ENCODE measurements at places on chromosomes 13 and 19. TPM values are rescaled to one million over a fixed set of nuclear protein-coding genes. Genes with fewer than 3 reads are reported as not detected.
A peak's percentile ranks its signal among the peaks of the same experiment; 100 is the strongest.

- no peaks in the 10 kb centered on the region for H3K27me3 ChIP-seq
- H3K36me3 ChIP-seq = peaks cover 24% of the 10 kb centered on the region
- peaks cover 21% of the 10 kb centered on the region for H3K4me1 ChIP-seq
- no peak overlapping the region for H3K27ac ChIP-seq
- no peak for DNase-seq
Measured at GRCh38 chr13:75801388-75801945, 165.3 kb downstream of the LMO7 start.

- DNase-seq = no peak
- peaks cover 2% of the 10 kb centered on the region for H3K27me3 ChIP-seq
- no peak overlapping the region for H3K27ac ChIP-seq
Measured at GRCh38 chr13:48775804-48776203, 122.1 kb downstream of the CYSLTR2 start.

DNA sequence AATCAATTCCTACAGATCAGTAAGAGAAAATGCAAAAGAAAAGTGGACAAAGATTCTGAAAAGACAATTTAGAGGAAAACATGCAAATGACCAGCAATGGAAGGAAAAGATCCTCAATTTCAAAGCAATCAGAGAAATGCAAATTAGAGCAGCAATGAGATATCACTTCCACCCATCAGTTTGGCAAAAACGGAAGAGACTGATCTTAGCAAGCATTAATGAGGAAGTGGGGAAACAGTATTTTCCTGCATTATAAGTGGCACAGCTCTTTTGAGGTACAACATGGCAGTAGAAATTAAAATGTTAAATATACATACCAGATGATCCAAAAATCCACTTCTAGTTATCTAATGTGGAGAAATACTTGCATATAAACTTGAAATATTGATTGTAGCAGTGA lies 69.1 kb upstream of the SLC7A1 start:
- no peaks in the 10 kb centered on the region for H3K36me3 ChIP-seq
- H3K27ac ChIP-seq = no peak overlapping the region
- H3K4me3 ChIP-seq = no peak overlapping the region
- no peak for DNase-seq
- H3K27me3 ChIP-seq = no peaks in the 10 kb centered on the region

- H3K27ac ChIP-seq = no peak overlapping the region
- H3K27me3 ChIP-seq = no peaks in the 10 kb centered on the region
- H3K36me3 ChIP-seq = no peaks in the 10 kb centered on the region
- DNase-seq = no peak
- no peaks in the 10 kb centered on the region for H3K4me1 ChIP-seq
Measured at GRCh38 chr13:36509369-36509768, 77.1 kb downstream of the CCNA1 start.

DNA sequence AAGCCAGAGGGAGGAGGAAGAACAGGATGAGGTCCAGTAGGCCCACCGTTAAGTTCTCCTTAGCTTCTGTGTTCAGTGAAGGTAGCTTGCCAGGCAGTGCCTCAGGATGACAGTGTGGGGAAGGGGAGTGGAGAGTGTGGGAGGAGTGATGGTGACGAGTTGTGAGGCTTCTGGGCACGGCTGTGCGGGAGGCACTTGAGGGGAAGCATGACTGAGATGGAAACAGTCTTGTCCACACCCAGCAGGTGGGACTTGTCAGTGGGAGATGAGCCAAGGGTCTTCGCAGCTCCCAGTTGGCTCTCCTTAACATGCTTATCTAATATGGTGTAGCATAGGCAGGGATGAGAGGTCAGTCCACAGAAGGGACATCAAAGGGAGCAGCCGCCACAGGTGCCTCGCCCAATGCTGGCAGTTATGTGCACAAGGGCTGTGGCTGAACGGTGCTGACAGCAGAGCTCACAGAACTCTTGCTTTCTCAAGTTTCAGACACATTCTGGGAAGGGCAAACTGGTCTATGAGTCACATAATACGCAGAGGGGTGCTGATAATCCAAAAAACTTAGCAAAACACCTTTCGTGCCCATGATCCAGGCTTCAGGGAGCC lies 47.5 kb downstream of the OXGR1 start:
- peaks cover 10% of the 10 kb centered on the region for H3K4me1 ChIP-seq
- H3K27ac ChIP-seq = no peak overlapping the region
- no peaks in the 10 kb centered on the region for H3K27me3 ChIP-seq
- DNase-seq = peak; percentile 53
- H3K36me3 ChIP-seq = no peaks in the 10 kb centered on the region
- H3K4me3 ChIP-seq = no peak overlapping the region

DNA sequence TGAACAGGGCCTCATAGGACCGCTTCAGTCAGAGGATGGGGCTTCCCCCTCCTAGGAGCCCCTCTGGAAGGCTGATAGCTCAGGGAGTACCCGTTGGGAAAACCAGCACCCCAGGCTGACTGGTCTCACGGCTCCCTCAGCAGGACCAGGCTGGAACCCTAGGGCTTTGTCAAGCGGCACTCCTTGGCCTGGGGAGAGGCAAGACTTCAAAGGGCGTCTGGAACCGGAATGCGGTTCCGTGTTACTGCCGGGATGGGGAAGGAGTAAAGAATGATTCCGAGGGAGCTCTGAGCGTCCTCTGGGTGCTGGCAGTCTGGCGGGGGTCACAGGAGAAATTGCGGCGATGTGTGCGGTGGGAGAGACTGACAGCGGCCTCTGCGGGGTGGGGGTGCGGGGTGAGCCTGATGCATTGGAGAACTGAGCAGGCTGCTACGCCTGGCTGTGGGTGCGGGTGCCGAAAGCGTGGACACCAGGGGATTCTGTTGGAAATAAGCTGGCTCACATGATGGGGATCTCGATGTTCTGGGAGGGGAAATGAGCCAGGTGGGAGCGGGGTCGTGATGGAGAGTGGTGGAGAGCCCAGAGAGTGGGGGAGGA lies 1.9 kb downstream of the COX6B2 start:
- no peak overlapping the region for H3K4me3 ChIP-seq
- H3K4me1 ChIP-seq = peaks cover 19% of the 10 kb centered on the region
- no peak overlapping the region for H3K27ac ChIP-seq
- H3K27me3 ChIP-seq = peaks cover 49% of the 10 kb centered on the region
- DNase-seq = no peak

- H3K27ac ChIP-seq = no peak overlapping the region
- no peak overlapping the region for H3K4me3 ChIP-seq
- peaks cover 31% of the 10 kb centered on the region for H3K27me3 ChIP-seq
- no peaks in the 10 kb centered on the region for H3K36me3 ChIP-seq
Measured at GRCh38 chr19:29524201-29524911, 1.4 kb upstream of the VSTM2B start.

- peak; percentile 59 for DNase-seq
- H3K4me3 ChIP-seq = no peak overlapping the region
- H3K36me3 ChIP-seq = peaks cover 20% of the 10 kb centered on the region
- peaks cover 86% of the 10 kb centered on the region for H3K4me1 ChIP-seq
Measured at GRCh38 chr19:54207983-54208783, 7.5 kb downstream of the RPS9 start.

- no peak overlapping the region for H3K27ac ChIP-seq
- H3K36me3 ChIP-seq = no peaks in the 10 kb centered on the region
- H3K4me1 ChIP-seq = no peaks in the 10 kb centered on the region
- H3K27me3 ChIP-seq = no peaks in the 10 kb centered on the region
- peak; percentile 3 for DNase-seq
Measured at GRCh38 chr13:93318534-93319254, 92.1 kb downstream of the GPC6 start.

DNA sequence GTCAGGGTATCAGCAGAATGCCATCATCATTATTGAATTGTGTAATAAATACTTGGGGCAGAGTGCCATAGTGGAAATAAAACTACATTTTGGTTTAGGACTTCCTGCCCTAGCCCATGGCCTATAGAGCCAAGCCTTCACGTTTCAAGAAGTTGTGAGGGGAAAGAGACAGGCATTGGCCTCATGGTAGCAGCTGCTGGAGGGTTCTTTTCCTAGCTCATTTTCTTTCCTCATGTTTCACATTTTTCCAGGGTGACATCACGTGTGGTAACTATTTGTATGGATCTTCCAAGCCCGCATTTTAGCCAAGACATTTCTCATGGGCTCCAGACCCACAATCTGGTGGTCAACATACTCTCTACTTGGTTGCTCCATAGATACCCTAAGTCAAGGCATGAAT lies 80.4 kb downstream of the LRCH1 start:
- H3K27me3 ChIP-seq = no peaks in the 10 kb centered on the region
- no peak overlapping the region for H3K27ac ChIP-seq
- peak; percentile 12 for DNase-seq
- H3K4me3 ChIP-seq = no peak overlapping the region

GRCh38 chr13:112602189-112602588 lies 14.2 kb upstream of the TUBGCP3 start:
- H3K27me3 ChIP-seq = peaks cover 35% of the 10 kb centered on the region
- no peak for DNase-seq

- peaks cover 4% of the 10 kb centered on the region for H3K36me3 ChIP-seq
- no peak overlapping the region for H3K4me3 ChIP-seq
- H3K4me1 ChIP-seq = peaks cover 27% of the 10 kb centered on the region
- DNase-seq = peak; percentile 63
Measured at GRCh38 chr19:45774765-45775164, 5.7 kb upstream of the SIX5 start.

GRCh38 chr13:50664951-50665350 lies 178.5 kb downstream of the DLEU7 start:
- no peaks in the 10 kb centered on the region for H3K36me3 ChIP-seq
- H3K4me1 ChIP-seq = no peaks in the 10 kb centered on the region
- no peak overlapping the region for H3K27ac ChIP-seq
- no peak for DNase-seq

DNA sequence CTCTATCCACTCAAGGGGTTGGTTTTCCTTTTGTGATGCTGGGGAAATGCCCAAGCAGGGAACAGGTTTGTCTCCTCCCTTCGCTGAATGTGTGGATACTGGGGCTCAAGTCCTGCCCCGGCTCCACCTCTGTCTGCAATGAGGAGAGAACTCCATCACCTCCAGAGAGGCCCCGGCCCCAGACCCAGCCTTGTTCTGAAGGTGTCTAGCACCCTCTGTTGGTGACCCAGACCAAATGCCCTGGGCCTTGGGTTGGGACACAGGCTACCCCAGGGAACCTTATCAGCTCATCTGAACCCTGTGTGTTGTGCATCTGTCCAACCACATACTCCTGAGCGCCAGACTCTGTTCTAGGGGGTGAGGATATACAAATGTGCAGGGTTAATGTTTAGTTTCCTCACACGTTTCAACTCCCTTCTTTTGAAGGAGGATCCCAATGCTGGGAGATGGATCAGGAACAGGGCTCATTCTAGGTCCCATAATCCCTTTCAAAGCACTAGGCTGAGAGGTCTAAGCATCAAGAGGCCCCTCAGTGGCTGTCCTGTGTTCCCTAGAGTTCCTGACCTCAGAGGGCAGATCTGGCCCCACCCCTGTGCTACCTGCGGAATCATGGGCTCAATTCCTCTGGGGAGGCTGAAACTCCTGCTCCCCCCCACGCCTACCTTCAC lies 112.5 kb upstream of the SLC7A1 start:
- H3K27me3 ChIP-seq = peaks cover 1% of the 10 kb centered on the region
- DNase-seq = peak; percentile 44
- H3K4me3 ChIP-seq = no peak overlapping the region
- no peaks in the 10 kb centered on the region for H3K4me1 ChIP-seq

GRCh38 chr13:40221131-40221459 lies 445.3 kb downstream of the FOXO1 start:
- DNase-seq = no peak
- no peak overlapping the region for H3K27ac ChIP-seq
- no peaks in the 10 kb centered on the region for H3K27me3 ChIP-seq

DNA sequence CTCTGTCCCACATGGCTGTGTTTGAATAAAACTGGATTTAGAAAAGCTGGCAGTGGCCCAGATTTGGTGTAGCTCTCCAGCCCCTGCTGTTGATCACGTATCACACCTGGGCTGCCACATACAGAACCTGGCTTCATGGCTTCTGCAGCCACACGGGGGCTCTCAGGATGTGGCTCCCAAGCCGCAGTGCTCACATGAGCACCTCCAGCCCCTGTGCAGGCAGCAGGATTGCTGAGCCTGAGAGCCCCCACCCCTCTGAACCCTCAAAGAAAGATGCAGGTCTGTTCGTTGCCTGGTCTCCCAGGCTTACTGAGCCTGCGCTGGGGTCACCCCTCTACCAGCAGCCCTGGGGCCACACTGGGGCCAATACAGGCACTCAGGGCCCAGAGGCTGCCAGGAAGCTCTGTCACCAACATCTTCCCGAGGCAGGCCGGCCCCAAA lies 2.7 kb downstream of the PLEKHF1 start:
- H3K4me3 ChIP-seq = no peak overlapping the region
- H3K36me3 ChIP-seq = no peaks in the 10 kb centered on the region

DNA sequence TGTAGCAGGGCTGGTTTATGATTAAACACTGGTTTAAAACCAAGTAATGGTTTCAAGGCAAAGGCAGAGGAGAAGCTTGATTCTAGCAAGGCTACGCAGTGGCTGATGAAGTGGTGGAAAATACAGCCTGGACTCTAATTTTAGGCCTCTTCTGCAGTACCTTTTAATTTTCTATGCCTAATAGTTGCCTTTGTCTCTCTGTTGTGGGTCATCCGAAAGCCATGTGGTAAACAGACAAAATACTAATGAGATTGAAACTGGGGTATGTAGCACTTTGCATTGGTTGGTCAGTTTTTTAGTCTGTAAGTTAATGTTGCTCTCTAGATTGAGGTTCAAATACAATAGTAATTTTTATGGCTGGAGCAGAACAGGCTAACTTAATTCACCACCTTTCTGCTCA lies 3.3 kb downstream of the LMO7 start:
- no peak for DNase-seq
- H3K27me3 ChIP-seq = no peaks in the 10 kb centered on the region
- H3K36me3 ChIP-seq = no peaks in the 10 kb centered on the region
- H3K4me3 ChIP-seq = no peak overlapping the region

DNA sequence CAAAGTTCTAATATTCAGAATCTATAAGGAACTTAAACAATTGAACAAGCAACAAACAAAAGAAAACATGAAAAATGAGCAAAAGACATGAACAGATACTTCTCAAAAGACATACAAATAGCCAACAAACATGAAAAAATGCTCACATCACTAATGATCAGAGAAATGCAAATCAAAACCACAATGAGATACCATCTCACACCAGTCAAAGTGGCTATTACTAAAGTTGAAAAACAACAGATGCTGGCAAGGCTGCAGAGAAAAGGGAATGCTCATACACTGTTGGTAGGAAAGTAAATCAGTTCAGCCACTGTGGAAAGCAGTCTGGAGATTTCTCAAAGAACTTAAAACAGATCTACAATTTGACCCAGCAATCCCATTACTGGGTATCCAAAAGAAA lies 74.3 kb downstream of the CRYL1 start:
- no peaks in the 10 kb centered on the region for H3K4me1 ChIP-seq
- H3K27ac ChIP-seq = no peak overlapping the region
- no peak overlapping the region for H3K4me3 ChIP-seq
- H3K27me3 ChIP-seq = no peaks in the 10 kb centered on the region
- DNase-seq = no peak

- H3K36me3 ChIP-seq = no peaks in the 10 kb centered on the region
- no peak overlapping the region for H3K27ac ChIP-seq
- H3K4me3 ChIP-seq = no peak overlapping the region
- no peaks in the 10 kb centered on the region for H3K4me1 ChIP-seq
- H3K27me3 ChIP-seq = peaks cover 22% of the 10 kb centered on the region
Measured at GRCh38 chr13:20342311-20342710, 110.2 kb upstream of the GJB6 start.

The NANOS3 gene
- polyA plus RNA-seq = 0.21 TPM

The S1PR2 gene
- polyA plus RNA-seq = 0.91 TPM

The SNRPD2 gene
- polyA plus RNA-seq = 299 TPM

The PLEKHJ1 gene
- 89.7 TPM for polyA plus RNA-seq

The AP2S1 gene
- polyA plus RNA-seq = 45.2 TPM

The GIPC3 gene
- 0.08 TPM for polyA plus RNA-seq

The ICAM5 gene
- 1.6 TPM for polyA plus RNA-seq

The ZNF221 gene
- 0.40 TPM for polyA plus RNA-seq

The RASIP1 gene
- 0.58 TPM for polyA plus RNA-seq

The PLK5 gene
- not detected for polyA plus RNA-seq

Measured in HepG2 (cell line).